ENCODE measurements at places on chromosomes 5 and 9.

DNA sequence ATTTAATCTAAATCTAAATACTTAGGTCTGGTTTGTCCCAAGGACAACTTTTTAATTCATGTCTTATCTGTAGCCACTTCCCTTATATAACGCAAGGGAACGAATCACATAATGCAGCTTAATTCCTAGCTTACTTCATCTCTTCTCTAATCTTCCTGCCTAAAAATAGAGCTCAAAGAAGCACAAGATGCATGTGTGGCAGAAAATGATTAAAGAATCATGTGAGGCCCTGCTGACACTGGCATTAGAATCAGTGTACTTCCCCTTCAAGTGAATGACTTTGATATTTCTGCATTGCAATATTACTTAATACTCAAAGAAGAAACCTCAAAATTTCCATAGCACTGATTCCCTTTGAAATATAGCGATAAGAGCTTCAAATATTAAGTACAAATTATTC, 317.9 kb upstream of the FTMT start:
- DNase-seq = no peak

GRCh38 chr5:93343570-93343969, 237.4 kb downstream of the NR2F1-AS1 start:
- no peak for DNase-seq

GRCh38 chr5:1050423-1051365, 42.1 kb downstream of the NKD2 start:
- DNase-seq = no peak

DNA sequence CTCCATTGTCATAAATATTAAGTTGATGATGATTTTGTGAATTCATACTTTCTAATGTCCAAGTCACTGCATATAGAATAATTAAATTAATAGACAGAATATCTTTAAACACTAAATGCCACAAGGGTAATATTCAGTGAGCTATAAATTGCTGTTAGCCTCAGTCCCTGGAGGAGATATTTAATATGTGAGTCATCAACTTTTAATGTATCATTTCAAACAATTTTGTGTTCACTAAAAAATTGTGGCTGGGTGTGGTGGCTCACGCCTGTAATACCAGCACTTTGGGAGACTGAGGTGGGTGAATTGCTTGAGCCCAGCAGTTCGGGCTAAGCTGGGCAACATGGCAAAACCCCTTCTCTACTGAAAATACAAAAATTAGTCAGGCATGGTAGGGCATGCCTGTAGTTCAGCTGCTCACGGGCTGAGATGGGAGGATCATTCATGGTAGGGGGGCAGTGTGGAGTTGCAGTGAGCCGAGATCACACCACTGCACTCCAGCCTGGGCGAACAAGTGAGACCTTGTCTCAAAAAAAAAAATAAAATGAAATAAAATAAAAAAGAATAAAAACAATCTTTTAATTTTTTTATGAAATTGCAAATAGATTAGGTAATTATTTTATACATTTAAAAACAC, 717.3 kb upstream of the CHD1 start:
- DNase-seq = no peak

- no peak for DNase-seq
These were observed 27.0 kb downstream of the CCNJL start for GRCh38 chr5:160285316-160285715.

All from PC-9 (cell line).